COLO829 (cell line): ENCODE measurements at places on chromosomes 12 and 14.

- no peak for DNase-seq
Measured at GRCh38 chr14:65904988-65905387, 492.5 kb downstream of the FUT8 start.

DNA sequence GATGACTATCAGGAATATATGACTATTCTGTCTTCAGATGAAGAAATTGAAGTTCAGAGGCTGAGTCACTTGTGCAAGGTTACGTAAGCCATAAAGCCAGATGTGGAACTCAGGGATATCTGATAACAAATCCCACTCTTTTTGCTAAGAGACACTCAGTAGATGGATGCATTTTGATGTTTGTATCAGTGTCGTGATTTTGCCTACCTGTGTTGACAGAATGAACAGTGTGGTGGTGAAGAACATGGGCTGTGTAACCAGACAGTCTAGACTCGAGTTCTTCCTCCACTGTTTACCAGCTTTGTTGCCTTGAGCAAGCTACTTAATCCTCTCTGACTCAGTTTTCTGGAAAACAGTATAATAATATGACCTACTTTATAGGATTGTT is 93.9 kb downstream of the DAAM1 start:
- no peak for DNase-seq

GRCh38 chr14:101019541-101019940 is 116.0 kb upstream of the RTL1 start:
- DNase-seq = no peak

DNA sequence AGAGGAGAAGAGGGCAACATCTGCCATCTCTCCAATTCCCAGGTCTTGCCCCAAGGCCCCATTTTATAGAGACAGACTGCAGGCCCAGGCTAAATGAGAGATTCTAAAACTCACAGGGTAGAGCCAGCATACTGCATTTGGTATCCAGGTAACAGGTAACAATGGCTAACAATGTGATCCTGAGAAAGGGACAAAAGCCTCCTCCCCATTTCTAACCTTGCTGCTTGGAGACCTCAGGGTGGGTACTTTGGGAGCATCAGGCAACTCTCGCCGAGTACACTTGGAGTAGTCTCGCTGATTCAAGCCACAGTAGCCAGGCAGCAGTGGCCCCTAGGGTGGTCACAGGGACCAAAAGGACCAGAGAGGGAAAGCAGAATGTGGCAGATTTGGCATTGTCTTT is 162.6 kb upstream of the PLEKHA5 start:
- no peak for DNase-seq

DNA sequence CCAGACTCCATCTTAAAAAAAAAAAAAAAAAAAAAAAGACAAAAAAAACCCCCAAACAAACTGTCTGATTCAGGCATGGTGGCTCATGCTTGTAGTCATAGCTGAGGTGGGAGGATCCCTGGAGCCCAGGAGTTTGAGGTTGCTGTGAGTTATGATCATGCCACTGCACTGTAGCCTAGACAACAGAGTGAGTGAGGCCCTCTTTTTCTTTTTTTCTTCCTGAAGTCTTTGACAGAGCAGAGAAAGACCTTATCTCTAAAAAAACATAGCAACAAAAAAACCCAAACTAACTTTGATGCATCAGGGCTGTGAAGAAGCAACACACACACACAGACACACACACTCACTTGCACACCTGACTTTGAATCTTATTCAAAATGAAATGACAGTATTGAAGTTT is 7.7 kb upstream of the AMN1 start:
- DNase-seq = no peak

- DNase-seq = no peak
Measured at GRCh38 chr12:50927356-50927755, 25.0 kb upstream of the HIGD1C start.
